Activated CD4-positive, alpha-beta T cell treated with anti-CD3 and anti-CD28 coated beads, Interleukin-2, Interleukin-4, amounts not matched to agents 100 ng/mL and 50 ng/mL, durations not matched to agents 16 hours and 8 hours (primary cell): ENCODE measurements at places on chromosomes 7 and 10.

GRCh38 chr10:78981970-78982281, 86.8 kb upstream of the ZMIZ1 start:
- DNase-seq: no peak

DNA sequence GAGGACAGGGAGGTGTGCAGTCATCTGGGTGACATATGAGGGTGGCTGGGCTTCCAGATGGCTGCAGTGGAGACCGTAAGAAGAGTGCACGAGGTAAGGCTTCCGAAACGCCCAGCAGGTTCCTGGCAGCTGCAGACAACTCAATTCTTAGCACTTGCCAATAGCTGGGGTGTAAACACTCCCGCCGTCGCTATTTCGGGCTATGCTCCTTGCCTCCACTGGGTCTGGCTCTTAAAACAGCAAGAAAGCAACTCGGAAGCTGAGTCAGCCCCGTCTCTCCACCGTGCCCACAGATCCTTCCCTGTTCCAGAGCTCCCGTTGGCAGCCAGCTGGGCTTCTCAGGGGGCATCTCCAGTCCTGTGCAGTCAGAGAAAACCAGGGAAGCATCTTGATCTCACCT, 6.1 kb upstream of the PDGFA start:
- no peak for DNase-seq

- peak; percentile 9 for DNase-seq
Measured at GRCh38 chr7:106178593-106179134, 66.6 kb upstream of the SYPL1 start.

- DNase-seq: no peak
Measured at GRCh38 chr10:131702531-131703356, 198.1 kb upstream of the PPP2R2D start.

- no peak for DNase-seq
Measured at GRCh38 chr7:68458010-68458908, 1140.0 kb upstream of the AUTS2 start.

DNA sequence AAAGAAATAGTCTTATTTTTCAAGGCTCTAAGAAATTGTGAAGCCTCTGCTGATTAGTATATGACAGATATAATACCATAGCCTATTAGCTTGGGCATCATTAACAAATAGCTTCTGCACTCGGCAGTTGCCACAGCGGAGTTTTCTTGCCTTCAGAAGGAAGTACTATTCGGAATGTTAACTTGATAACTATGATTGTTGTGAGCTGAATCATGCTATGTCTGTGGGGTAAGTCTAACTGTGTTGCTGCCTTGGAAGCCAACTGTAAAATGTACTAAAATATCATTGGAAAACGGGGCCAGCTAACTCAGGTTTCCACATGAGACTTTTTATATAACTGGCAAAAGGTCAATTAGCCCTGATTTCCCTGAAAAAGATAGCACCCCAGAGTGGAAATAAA, 93.2 kb downstream of the TWIST1 start:
- DNase-seq: no peak

GRCh38 chr7:25613912-25614311, 385.6 kb upstream of the NPVF start:
- no peak for DNase-seq

DNA sequence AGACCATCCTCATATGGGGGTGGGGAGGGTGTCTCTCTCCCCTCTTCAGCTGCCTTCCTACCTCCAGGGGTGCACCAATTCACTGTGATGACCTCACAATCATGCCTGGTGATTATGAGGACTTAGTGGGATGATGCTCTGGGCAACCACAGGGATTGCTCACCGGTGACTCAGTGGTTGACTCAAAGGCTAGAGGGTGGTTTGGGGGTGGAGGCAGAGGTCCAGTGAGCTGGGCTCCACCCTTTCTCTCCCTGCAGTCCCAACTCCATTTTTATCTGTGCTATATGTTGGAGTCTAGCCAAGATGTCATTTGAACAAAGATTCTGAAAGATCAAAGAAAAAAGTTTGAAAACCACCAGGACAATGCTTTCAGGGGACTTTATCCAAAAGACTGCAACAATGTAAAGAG, 286.9 kb downstream of the KCNMA1 start:
- DNase-seq: peak; percentile 13

- peak; percentile 55 for DNase-seq
Measured at GRCh38 chr10:104351061-104351702, 2.5 kb upstream of the CFAP58 start.

- no peak for DNase-seq
Measured at GRCh38 chr10:4077804-4078203, 292.8 kb upstream of the KLF6 start.

- no peak for DNase-seq
Measured at GRCh38 chr10:132405463-132405991, 8.5 kb downstream of the PWWP2B start.

- no peak for DNase-seq
Measured at GRCh38 chr7:152392254-152392653, 43.5 kb downstream of the KMT2C start.

DNA sequence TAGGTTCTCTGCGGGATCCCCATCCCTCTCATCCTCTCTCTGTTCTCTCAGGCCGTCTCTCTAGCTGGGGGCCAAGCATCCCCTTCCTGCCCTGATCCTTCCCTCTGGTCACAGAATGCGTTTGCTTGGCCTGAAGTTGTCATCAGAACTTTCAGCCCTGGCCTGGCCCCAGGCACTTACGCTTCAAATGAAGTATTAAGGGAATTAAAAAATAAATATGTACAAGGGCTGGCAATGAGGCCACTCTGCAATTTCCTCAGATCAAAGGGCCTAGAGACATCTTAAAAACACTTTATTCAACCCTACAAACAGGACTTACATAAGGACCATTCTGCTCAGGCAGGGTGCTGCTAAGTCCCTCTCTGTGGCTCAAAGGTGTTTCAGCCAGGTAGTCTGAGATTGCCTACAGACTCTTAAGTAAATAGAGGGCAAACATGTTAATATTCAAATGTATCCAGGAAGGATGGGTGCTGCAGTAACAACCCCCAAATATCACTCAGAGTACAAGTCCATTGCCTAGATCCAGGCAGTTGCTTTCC, 16.0 kb downstream of the SFTPD start:
- no peak for DNase-seq

- DNase-seq: peak; percentile 28
Measured at GRCh38 chr10:44386546-44387052, 1.7 kb upstream of the CXCL12 start.

DNA sequence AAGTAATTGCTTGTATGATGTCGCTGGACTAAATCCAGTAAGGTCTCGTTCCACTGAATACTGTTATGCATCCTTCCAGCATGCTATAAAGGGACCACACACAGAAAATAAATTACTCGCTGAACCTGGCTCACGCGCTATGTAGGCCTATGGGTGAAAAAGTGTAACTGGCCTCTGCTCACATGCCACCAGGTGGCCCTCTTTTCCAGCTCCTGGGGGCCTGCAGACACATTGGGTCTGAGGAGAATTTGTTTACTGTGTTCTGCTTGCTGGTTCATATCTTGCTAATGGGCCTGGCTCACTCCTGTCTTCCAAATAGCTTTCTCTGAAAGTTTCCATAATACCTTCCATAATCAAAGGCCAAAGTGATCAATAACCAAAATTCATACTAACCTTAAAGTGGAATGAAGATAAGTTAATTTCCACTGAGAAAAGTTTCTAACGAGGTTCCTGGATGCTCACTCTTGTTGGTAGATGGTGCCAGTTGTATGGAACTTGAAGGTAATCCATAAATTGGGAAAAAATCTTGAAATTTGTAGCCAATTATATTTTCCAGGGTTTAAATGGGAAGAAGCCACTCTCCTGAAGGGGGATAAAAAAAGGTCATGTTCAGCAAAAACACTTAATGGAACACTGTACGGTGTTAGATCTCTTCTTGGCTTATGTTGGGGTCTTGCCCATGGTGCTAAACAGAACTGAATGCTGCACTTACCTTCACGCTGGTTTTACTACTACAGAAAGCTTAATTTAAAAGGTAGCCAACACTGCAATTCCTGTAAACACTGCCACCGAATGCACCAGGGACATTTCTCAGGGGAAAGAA, 27.0 kb upstream of the ZPBP start:
- DNase-seq: peak; percentile 38

GRCh38 chr7:95772298-95772770, at the start of gene DYNC1I1:
TSS of gene DYNC1I1 (plus strand) at chr7:95772554. CDS start at chr7:95804730, 32,176 bp downstream.
- peak; percentile 19 for DNase-seq

DNA sequence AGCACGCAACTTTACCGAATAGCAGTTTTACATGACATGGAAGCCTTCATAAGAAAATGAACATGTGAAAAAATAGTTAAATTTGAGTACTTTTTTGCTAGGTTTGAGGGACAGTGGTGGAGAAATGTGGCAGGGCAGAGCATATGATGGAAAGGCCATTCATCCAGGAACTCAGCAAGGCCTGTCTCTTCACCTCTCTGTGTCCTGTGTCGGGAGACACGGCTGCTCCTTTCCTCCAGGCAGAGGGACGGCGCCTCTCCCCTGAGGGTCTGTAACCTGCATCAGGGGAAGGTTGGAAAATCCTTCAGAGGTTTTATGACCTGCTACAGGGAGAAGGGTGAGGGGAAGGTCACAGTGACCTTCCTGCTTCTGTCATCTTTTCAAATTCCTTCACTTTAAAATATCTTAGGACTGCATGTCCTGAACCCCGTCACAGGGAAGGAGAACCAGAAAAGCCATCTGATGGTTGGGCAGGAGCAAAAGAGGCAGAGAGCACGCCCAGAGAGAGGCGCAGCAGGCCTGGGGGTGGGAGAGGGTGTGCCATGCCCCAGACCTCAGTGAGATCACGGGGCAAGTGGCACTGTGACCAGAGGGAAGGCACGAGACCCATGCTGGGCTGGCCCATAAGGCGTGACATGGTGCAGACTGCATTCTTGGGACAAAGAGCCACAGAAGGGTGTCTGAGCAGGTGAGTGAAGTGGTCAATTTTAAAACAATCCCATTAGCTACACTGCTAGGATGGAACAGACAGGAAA, 44.0 kb downstream of the GSDME start:
- no peak for DNase-seq

GRCh38 chr10:108684431-108684830, 1238.9 kb downstream of the XPNPEP1 start:
- DNase-seq: no peak

GRCh38 chr7:25316366-25316765, 88.1 kb upstream of the NPVF start:
- DNase-seq: no peak

- no peak for DNase-seq
Measured at GRCh38 chr10:4138146-4138721, 353.2 kb upstream of the KLF6 start.

- no peak for DNase-seq
Measured at GRCh38 chr7:122312789-122313188, 8.2 kb upstream of the FEZF1 start.

DNA sequence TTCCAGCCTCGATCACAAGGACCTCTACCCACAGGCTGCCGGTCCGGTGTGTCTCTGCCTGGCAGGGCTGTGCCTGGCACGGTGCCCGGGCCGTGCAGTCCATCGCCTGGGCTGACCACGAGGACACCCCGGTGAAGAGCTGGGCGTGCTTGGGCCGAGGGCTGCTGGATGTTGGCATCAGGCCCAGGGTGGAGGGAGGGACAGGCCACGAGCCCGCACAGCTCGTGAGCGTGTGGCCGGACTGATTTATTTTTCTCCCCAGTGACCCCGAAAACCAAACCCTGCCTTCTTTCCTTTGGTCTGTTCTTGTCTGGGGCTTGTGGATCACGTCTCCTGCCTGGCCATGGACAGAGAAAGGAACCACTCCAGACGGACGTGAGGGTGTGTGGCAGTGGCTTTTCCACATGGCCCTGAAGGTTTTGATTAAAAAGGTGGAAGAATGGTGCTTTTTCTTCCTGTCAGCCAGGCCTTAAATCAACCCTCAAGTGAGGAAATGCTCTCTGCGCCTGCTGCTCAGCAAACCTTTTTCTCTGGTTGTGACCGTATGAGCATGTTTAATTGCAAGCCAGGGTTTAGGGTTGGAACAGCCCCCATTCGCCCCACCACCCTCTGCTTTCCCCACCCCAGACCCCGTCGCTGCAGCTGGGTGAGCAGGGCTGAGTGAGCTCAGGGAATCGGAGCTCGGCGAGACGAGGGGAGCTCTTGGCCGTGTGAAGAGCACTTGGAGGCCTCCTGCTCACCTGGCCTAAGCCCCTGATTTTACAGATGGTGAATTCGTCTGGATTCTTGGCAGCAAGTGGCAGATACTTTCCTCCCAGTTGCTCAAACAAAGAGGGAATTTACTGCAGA, 130.1 kb downstream of the RGS10 start:
- DNase-seq: no peak

GRCh38 chr10:1036341-1036791, 10.7 kb upstream of the IDI2 start:
- peak; percentile 52 for DNase-seq
